ENCODE measurements at places on chromosomes 12 and 14.

DNA sequence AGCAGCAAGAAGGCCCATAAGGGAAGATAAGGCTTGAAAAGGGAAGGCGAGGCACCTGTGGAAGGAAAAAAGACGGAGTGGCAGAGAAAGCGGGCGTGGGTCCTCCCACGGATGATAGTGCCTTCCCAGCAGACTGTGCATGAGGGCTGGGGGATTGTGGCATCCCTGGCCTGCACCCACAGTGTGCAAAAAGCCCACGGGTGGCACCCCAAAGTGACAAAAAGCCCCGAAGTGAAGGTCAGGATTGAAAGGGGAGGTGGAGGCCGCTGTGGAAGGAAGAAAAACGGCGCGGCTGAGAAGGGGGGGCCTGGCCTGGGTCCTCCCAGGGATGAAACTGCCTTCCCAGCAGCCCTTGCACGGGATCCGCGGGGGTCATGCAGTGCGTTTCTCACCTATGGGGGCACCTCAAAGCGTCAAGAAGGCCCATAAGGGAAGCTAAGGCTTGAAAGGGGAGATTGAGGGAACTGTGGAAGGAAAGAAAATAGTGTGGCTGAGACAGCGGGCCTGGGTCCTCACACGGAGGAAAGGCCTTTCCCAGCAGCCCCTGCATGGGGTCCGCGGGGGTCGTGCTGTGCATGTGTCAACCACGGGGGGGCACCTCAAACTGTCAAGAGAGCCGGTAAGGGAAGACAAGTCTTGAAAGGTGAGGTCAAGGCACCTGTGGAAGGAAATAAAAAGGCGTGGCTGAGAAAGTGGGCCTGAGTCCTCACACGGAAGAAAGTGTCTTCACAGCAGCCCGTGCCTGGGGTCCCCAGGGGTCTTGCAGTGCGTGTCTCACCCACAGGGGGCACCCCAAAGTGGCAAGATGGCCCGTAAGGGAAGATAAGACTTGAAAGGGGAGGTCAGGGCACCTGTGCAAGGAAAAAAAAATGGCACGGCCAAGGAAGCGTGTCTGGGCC lies 274.1 kb downstream of the ALG10 start:
- DNase-seq = no peak

GRCh38 chr14:98192946-98193345 lies 1079.1 kb downstream of the BCL11B start:
- no peak for DNase-seq

DNA sequence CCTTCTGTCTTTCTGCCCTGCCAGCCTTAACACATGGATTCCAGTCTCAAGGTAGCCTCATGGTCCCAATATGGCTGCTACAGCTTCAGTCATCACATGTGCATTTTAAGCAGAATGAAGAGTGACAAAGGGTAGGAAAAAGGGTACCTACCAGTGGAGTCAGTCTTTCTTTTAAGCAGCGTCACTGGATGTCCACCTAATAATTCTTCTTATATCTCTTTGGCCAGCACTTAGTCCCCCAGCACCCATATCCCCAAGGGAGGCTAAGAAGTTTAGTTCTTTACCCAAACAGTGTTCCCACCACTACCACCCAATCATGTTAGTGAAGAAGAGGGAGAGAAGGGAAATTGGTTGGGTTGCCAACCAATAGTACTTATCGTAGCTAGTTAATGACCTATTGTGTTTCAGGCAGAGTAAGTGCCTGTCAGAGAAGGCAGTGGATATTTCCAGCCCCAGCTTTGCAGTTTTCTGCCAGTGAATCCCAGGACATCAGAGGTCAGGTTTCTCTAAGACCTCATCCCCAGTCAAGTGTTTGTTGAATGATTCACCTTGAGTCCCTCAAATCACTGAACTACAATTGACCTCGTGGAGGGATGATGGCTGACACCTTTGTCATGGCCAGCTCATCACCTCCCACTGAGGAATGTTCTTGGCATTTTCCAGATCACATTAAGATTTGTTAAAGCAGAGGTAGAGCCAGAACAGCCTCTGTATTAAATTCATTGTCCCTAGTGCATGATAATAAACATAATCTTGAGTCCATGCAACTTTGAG lies 250.9 kb upstream of the CRY1 start:
- DNase-seq = no peak

GRCh38 chr14:39967885-39968284 lies 535.7 kb upstream of the FBXO33 start:
- no peak for DNase-seq

DNA sequence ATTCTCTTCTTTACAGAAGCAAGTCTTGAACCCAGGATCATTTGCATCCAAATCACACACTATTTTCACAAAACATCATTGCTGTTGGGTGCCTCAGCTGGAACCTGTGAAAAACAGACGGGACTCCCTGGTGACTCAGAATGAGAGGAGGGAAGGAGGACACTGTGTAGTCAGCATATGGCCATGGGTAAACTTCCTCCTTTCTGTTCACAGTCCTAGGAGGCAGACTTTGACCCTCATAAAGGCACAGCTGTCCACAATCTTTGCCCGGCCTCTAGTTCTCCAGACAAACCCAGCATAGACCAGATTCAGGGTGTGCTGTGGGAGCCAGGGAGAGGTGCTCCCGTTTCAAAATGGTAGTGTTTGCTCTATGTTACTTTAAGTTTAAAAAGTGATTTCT lies 62.0 kb downstream of the DYRK2 start:
- DNase-seq = peak; percentile 50

DNA sequence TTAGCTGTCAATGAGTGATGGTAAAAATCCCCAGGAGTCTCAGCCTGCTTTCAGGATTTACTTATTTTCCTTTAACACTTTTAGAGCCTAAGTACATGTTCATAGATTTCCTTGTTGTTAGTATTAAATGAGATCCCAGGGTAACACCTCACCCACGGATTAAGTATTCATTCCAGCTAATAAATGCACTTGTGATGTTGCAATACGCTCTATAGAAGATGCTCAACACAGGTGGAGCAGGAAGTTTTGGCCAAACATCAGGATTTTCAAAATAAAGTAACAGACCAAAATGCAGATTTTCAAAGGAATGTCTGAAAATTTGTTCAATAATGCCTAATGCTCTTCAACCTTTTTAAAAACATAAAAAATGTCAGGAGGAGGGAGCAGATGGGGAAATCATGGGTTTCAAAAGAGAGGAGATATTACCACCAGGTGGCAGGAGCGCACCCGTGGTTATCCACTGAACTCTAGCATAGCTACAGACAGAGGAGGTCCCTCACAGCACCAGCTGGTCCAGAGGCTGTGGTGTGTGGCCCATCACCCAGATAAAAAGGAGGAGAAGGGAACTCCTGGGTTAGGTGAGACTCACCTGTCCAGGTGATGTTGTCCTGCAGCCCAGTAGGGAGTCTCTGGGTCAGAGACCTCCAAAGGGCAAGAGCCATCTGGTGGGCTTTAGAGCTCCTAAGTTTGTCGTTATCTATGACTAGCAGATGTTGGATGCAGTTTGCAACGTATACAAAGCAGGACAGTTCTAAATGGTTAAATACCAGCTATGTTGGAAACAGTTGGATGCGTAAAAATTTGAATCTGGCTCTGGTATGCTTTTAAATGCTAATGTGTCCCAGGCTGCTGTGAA lies 1158.4 kb upstream of the TMEM132C start:
- DNase-seq = no peak

GRCh38 chr12:116651089-116651488 lies 86.8 kb downstream of the SPRING1 start:
- DNase-seq = no peak

DNA sequence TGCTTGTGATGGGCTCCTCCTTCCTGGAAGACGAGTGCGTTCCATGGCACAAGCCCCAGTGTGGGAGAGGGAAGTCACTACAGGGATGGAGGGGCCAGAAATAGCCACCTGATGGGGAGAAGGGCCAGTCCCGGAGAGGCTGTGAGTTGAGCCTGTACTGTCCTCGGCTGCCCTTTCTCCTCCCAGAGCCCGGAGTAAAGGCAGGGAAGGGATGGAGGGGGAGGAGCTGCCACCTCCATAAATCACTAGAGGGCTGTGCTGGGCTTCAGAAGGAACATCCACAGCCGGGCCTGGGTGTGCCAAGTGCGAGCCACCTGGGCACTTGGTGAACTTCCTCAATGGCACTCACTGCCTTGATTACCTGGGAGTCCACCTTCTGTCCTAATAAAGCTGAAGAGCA lies 110.1 kb downstream of the RBM19 start:
- no peak for DNase-seq

GRCh38 chr12:97017213-97017612 lies 110.2 kb downstream of the NEDD1 start:
- no peak for DNase-seq

DNA sequence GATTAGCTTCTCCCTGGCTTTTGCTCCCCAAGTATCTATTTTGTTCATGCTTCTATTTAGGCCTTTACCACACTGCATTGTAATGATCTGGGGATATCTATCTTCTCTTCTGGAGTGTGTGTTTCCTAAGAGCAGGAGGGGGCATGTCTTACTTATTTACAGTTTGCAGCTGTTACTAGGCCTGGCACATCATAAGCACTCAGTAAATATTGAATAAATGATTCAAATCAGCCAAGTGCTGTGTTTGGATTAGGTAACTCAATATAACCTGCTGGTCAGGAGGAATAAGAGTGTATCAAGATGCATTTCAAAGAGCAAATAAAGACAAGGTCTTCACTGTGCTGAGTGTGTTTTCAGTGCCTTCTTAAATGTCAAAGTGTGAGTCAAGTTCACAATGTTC lies 186.1 kb downstream of the FOXG1 start:
- no peak for DNase-seq

DNA sequence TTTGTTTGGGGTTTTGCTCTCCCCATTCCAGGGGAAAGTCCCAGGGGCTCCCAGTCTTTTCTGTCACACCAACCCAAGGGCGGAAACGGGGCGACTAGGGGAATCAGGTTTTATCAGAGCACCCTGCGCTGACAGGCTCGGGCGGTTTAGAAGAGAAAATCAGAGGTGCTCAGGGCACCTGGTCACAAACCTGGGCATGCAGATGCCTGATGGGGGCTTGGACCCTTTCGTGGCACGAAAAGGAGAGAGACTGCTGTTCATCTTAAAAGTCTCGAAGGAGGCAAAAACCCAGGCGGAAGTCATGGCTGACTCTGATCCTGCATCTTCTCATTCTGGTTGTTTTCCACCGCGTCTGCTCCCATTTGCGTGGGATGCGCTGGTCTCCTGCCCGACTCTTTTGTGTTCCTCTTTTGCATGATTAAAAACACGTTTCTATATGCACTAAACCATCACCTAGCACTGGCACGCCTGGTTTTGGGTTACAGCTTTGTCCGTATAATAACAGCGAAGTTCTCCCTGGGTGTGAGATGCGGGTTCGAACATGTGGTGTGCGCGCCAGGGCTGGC lies 13.2 kb downstream of the OTX2 start:
- no peak for DNase-seq

DNA sequence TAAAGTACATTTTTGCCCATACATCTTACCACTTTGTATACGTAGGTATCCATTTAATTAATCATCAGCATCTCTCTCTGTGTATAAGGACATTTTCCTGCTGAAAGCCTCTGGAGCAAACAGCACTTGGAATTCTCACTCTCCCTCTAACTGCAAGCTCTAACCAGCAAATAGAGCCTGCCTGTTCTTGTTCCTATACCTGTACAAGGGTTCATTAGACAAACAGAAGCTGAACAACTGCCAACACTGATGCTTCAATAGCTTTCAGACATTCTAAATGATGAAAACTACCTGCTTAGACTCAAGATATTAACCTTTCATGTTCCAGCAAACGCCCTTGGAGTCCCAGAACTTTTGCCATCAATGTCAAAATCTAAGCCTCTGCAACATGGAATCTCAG lies 98.0 kb downstream of the KCNH5 start:
- no peak for DNase-seq

- no peak for DNase-seq
These were observed 210.4 kb upstream of the KRR1 start for GRCh38 chr12:75721796-75722195.

GRCh38 chr12:6068227-6068626 lies 56.2 kb downstream of the VWF start:
- no peak for DNase-seq
